NCI-H2081 treated with DMSO at 0.1 percent for 48 hours (cell line): ENCODE measurements at places on chromosomes 11 and 22.

- no peak for DNase-seq
These were observed 2.6 kb downstream of the NELL1 start for GRCh38 chr11:20671856-20672546.

GRCh38 chr22:46795845-46796565 lies 33.6 kb downstream of the TBC1D22A start:
- DNase-seq, result no peak

DNA sequence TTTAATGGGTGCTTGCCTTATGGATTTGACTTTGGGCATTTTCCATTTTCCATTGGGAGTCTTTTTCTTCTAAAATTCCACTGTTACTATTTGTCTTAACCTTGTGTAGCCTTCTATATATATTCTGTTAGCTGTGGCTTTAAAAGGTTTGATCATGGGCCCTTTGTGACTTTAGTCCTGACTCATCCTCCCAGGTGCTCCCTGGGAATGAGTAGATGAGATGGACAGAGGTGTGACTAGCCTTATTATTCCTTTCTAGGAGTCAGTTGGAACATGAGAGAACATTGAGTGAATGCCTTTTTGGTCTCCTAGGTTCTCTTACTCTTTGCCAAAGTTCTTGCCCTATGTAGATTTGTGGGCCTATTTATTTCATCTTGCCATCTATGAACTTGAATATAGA lies 39.0 kb downstream of the DDX10 start:
- DNase-seq, result no peak

- DNase-seq, result no peak
These were observed 27.9 kb downstream of the SLC25A17 start for GRCh38 chr22:40791241-40791640.

DNA sequence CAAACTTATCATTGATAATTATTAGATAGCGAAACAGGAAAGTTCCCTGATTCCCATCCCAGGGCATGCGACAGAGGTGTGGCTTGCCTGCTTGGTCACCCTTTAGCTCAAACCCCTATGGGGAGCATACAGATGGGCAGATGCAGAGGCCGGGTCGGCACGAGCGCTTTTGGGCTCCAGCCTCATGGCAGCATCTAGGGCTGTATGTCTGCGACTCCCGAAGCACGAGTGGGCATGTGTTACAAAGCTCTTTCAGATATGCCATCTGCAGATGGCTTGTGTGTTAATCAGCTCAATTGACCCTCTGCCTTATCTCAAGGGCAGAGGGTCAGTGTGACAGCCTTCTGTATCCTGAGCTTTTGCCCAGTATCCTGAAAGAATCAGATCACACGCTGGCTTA lies 2069.3 kb upstream of the RAG2 start:
- DNase-seq, result no peak

DNA sequence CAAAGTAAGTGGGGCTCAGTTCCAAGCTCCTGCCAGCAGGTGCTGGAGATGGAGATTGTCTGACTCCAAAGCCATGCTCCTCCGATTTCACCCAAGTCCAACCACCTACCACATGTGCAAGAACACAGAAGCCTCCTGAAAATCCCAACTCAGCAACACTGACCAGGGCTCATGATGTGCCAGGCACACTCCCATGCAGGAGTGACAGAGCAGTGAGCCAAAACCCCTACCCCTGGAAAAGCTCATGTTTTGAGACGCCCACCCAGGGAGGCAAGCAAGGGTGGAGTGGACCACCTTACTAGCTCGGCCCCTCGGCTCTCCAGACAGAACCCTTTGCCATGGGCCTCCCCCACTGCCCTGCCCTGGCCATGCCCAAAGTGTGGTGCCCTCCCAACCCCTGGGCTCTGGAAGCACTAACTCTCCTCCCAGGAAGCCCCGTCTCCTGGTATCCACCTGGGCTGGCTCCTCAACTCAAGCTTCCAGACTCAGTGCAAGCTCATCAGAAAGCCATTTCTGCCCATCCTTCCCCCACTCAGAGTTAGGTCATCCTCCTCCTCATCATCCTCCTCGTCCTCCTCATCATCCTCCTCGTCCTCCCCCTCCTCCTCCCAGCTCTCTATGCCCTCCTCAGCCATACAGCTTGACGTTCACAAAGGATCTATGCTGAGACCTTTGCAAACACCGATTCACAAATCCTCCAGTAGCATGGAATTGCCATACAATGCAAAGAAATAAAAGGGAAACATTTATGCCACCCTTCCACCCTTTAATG lies 154.9 kb downstream of the MPPED1 start:
- no peak for DNase-seq

GRCh38 chr11:120324932-120325810 lies at the start of gene TLCD5:
Gene TLCD5 (plus strand): TSS chr11:120325299. CDS start chr11:120327442, 2,143 bp downstream.
- DNase-seq, result peak; percentile 45

DNA sequence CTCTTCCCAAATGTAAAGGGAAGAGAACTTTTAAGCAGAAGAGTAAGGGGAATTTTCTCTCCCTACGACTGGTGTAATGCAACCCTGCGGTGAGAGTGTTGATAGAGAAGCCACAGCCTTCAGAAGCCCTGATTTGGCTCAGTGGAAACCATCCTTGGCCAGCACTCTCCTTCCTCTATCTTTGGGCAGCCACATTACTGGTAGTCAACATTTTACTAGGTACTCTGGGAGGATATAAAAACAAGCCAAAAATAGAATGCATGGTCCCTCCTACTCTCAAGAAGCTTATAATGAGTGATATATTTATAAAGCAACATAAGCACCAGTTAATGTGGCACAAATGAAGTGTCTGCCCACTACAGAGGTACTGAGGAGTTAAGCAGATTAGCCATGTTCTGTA lies 201.8 kb upstream of the NCAM1 start:
- no peak for DNase-seq

DNA sequence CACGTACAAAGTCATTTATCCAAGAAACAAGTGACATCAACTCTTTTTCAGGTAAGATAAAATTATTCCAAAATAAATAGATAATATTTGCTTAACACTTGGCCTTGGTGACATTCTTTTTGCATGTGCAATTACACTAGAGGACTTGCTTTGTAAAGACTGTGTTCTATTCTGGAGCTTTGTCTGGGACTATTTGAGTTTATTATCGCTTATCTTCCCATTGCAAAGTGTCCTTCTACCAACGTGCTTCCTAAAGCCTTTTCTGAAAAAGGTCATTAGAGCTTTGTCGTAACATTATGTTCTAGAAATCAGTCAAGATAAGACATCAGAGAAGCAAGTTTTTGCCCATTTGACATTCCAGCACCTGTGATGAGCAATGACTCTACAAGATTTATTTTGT lies 78.3 kb upstream of the MYO18B start:
- no peak for DNase-seq

GRCh38 chr11:94433049-94433448 lies 31.8 kb upstream of the GPR83 start:
- no peak for DNase-seq

DNA sequence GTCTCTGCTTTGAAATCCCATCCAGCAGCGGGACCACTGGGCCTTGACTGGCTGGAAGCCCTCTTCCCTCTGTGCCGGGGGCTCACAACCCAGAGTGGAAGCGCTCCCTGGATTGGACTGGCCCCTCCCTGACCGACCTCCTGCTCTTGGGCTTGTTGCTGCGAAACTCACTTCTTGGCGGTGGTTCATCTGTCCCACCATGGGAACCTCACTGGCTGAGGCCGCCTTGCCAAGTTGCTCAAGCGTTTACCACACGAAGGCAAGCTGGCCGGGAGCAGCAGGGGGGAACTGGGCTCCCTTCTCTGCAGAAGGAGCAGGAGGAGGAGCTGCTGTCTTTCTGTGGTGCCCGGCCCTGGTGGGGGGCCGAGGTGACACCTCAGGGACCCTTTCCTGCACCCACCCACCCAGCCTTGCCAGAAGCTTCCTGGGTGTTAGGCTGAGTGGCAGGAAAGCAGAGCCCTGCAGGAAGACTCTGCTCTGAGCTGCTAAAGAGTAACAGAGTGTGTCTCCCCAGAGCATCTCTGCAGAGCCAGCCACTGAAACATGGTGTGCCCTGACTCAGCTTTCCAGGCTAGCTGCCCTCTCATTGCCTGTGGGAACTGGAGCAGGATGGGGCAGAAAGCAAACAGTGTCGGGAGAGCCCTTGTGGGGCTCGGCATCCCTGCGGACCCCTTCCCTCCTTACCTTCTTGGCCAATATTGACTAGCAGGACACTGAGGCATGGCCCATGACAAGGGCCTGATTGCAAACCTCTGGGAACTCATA lies 88.5 kb upstream of the ALX4 start:
- DNase-seq, result no peak

DNA sequence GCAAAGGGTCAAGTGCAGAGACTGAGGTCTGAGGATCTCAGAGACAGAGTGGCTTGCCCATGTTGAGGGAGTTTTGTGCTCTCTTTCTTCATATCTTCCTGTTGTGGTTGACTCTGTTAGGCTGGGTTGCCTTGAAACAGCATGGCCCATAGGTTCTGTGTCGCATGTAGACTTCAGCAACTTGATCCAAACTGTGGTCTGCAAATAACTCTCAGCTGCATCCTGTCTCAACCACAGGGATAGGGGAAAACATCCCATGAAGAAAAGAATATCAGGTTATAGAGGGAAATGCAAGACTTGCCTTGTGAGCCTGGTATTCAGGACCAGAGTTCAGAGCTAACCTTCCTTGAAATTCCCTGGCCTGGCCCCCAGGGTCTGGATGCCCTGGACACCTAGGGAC lies 69.4 kb downstream of the FLI1 start:
- no peak for DNase-seq

GRCh38 chr22:44337678-44338004 lies 24.9 kb upstream of the SHISAL1 start:
- DNase-seq, result no peak

DNA sequence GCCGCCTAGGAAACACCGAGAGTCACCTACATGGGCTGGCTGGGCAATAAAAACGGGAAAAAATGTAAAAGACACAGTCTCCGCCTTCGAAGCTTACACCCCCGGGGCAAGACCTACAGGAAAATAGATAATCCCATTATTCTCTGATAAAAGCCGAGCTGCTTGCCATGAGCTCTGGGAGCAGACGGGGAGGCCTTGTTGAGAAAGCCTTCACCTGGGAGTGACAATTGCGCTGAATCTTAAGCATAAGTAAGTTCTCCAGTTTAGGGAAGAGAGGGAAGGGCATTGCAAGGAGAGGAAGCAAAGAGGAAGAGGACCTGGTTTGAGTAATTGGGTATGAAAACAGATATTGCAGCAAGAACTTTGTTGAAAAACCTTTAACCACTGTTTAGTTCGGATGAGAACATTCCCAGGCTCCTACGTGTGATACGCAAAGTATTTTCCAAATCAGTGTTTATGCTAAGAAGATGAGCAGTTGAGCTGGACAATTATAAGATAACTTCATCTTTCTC lies 813 bp upstream of the BTBD10 start:
- DNase-seq, result peak; percentile 0

DNA sequence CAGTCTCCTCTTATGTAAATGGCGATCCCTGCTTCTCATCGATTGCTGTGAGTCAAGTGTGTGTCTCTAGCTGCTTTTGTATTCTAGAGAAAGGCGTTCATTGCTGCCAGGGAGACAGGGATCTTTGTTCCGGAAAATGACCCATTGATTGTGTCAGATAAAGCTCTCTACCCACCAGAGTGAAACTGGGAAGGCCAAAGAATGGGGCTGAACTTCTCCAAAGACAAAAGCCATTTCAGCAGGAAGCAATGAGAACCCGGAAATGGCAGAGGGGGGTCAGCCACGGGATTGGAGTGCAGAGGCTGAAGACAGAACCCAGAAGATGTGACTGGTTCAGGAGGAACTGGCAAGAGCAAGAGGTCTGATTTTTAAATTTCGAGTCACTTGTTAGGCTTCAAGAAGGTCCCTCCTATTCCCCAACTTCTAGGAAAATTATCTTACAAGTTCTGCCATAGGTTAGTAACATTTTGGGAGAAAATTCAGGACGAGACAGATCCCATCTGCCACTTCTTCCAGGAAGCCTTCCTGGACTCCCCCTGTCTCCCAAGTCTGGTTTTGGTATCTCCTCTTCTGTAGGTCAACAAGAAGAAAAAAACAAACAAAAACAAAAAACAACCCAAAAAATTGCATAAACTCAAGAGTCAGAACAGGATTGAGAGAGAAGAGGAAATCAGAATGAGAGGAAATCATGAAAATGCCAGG lies 110.6 kb downstream of the NECTIN1 start:
- no peak for DNase-seq

DNA sequence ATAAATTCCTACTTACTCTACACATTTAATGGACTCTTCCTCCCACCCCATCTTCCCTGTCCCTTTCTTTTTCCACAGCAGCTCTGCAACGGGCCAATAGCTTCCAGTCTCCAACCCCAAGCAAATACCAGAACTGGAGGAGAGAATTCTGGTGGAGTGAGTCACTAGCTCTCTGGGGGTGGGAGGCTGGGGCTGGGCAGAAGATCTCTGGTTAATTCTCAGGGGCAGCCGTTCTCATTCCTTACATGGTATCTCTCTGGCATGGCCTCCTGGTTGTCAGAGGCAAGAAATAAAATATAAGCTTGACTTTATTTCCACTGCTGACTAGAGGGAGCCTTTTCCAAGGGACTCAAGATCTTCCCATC lies 90.4 kb upstream of the PARVA start:
- no peak for DNase-seq

GRCh38 chr22:33023153-33023827 lies 34.9 kb downstream of the SYN3 start:
- no peak for DNase-seq

DNA sequence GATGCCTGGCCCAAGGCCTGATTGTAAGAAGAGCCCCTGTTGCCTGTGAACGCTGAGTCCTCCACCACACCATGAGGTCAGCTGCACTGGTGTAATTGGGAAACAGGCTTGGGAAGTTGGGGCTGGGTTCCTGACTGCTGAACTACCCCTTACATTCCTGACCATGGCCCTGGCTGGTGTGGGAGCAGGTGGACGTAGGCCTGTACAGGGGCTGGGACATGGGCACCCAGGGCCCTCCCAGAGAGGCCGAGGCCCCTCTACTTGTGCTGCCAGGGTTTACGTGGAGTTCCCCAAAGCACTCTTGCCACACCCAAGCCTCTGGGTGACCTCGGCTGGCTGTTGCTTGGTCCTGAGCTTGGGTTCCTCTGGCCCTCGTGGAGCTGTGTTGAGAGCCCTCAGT lies 5.4 kb downstream of the RELT start:
- no peak for DNase-seq

- no peak for DNase-seq
These were observed 7.3 kb downstream of the SIDT2 start for GRCh38 chr11:117185736-117186430.

GRCh38 chr22:45704648-45705047 lies 33.0 kb downstream of the ATXN10 start:
- no peak for DNase-seq

DNA sequence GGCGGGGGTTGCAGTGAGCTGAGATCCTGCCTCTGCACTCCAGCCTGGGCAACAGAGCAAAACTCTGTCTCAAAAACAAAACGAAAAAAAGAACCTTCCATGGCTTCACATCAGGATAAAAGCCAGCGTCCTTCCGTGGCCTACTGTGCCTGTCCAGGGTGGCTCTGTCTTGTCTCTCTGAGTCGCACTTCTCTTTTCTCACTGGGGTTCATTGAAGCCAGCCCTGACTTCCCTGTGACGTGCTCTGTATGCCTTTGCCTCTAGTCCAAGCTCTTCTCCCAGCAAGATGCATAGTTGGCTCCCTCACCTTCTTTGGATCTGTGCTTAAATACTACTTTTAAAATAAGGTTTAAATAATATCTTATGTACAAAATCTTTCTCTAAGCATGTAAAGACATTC lies 11.6 kb downstream of the ATXN10 start:
- DNase-seq, result no peak

- no peak for DNase-seq
These were observed 115.2 kb upstream of the SORL1-AS1 start for GRCh38 chr11:121567995-121568394.

- DNase-seq, result peak; percentile 34
These were observed 358.7 kb upstream of the PDGFD start for GRCh38 chr11:104522650-104523049.
